ENCODE measurements at places on chromosomes 4 and X. TPM values are rescaled to one million over a fixed set of nuclear protein-coding genes. Genes with fewer than 3 reads are reported as not detected.

DNA sequence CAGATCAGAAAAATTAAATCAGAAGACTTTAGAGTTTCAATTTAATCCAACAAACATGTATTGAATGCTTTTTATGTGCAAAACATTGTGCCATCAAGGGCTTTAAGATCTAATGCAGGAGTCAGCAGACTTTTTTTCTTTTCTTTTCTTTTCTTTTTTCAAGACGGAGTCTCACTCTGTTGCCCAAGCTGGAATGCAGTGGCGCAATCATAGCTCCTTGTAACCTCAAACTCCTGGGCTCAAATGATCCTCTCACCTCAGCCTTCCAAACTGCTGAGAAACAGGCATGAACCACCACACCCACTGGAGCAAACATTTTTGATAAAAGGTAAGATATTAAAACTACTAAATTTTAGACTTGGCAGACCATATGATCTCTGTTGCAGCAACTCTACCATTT is 24.6 kb upstream of the LRBA start:
- DNase-seq: no peak

DNA sequence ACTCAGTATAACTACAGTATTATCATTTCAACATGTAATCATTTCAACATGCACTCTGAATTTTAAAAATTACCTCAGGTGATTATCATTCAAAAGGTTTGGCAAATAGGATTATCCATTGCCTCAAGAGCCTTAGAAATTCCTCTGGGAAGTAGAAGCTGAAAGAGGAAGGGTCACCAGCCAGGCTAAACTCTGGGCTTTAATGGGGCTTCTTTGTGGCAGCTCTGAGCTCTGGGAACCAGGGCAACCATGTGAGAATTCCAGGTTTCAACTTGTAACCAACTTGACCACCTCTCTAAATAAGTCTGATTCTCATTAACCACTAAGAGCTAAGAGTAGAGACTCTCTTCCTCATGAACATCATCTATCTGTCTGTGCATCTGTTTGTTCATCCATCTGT is 117.2 kb upstream of the MED14 start:
- no peak for DNase-seq

Gene TMEM31
- total RNA-seq: 7.6 TPM

Gene PLAC8
- 3.9 TPM for total RNA-seq

Gene MID1
- total RNA-seq: 14.6 TPM
